RPMI7951 (cell line): ENCODE measurements at places on chromosomes 1 and 21. TPM values are rescaled to one million over a fixed set of nuclear protein-coding genes. Genes with fewer than 3 reads are reported as not detected.

GRCh38 chr1:170660281-170660713, 3.6 kb upstream of the PRRX1 start:
- DNase-seq = no peak

Gene MATN1
- 0.20 and 0.48 TPM in 2 replicates for total RNA-seq

Gene OR6N1
- not detected in 2 replicates for total RNA-seq

DNA sequence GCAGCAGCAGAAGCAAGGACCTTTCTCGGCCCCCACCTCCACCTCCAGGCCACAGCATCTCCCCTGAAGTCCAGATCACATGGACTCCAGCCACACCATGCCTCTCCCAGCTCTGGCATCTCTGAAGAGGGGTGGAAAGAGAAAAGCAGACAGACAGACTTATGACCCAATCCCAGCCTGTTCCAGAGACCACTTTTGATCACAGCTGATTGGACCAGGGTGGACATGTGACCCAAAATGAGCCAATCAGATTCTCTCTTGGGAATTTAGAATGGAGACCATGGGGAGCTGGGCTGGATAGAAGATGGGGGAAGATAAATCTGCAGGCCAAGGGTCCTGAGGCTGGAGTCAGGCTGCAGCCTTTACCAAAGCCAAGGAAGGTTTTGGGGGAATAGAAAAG, 16.4 kb downstream of the HTR1D start:
- no peak for DNase-seq

Gene CNR2
- total RNA-seq = not detected in 2 replicates

DNA sequence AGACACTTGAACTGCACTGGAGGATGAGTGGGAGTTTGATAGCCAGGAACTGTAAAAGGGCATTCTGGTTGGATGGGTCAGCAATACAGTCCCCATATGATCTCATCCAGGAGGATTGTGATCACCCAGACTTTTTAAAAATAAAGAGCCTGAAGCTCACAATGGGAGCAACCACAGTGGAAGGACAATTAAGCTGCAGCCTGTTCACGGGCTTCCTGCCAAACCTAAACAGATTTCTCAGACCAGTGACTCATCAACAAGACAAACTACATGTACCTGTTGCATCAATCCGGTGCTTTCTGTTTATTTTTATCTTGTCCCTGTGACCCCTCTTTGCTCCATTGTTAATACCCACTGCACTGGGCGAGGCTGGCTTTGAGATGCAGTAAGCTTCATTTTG, 52.3 kb downstream of the PAPPA2 start:
- DNase-seq = peak; percentile 78

Gene RC3H1
- total RNA-seq = 10.5 and 11.4 TPM in 2 replicates

Gene SH2D2A
- 0.48 TPM in 1 of 2 replicates, not detected in the other for total RNA-seq

- DNase-seq = no peak
Observed at GRCh38 chr1:234620272-234621126, 10.5 kb upstream of the IRF2BP2 start.

GRCh38 chr1:12136916-12137610, 29.7 kb upstream of the TNFRSF1B start:
- DNase-seq = no peak
